ENCODE measurements at places on chromosomes 2 and 18. TPM values are rescaled to one million over a fixed set of nuclear protein-coding genes. Genes with fewer than 3 reads are reported as not detected.

GRCh38 chr2:120134263-120134662, 88.9 kb downstream of the TMEM185B start:
- peaks cover 25% of the 10 kb centered on the region for H3K4me1 ChIP-seq
- H3K36me3 ChIP-seq: no peaks in the 10 kb centered on the region
- no peaks in the 10 kb centered on the region for H3K27me3 ChIP-seq
- H3K4me3 ChIP-seq: no peak overlapping the region
- DNase-seq: peak; percentile 99

- H3K4me1 ChIP-seq: no peaks in the 10 kb centered on the region
- DNase-seq: no peak
- H3K4me3 ChIP-seq: no peak overlapping the region
- no peaks in the 10 kb centered on the region for H3K27me3 ChIP-seq
Measured at GRCh38 chr2:37527361-37527760, 144.1 kb downstream of the CDC42EP3 start.

- H3K27me3 ChIP-seq: no peaks in the 10 kb centered on the region
- no peak overlapping the region for H3K27ac ChIP-seq
- H3K4me3 ChIP-seq: no peak overlapping the region
- H3K36me3 ChIP-seq: no peaks in the 10 kb centered on the region
- H3K4me1 ChIP-seq: no peaks in the 10 kb centered on the region
Measured at GRCh38 chr2:219416938-219417337, 1.2 kb upstream of the DES start.

- no peaks in the 10 kb centered on the region for H3K36me3 ChIP-seq
- H3K27ac ChIP-seq: peak overlapping the region; percentile 75
- peaks cover 14% of the 10 kb centered on the region for H3K4me1 ChIP-seq
- DNase-seq: peak; percentile 60
- H3K27me3 ChIP-seq: no peaks in the 10 kb centered on the region
Measured at GRCh38 chr2:199458009-199458805, 468 bp upstream of the SATB2 start.

The CNDP1 gene
- not detected for total RNA-seq

- H3K27ac ChIP-seq: no peak overlapping the region
- H3K27me3 ChIP-seq: no peaks in the 10 kb centered on the region
Measured at GRCh38 chr2:120251880-120252224, 800 bp upstream of the RALB start.

GRCh38 chr2:53942280-53942679, 28.5 kb downstream of the PSME4 start:
- no peaks in the 10 kb centered on the region for H3K4me1 ChIP-seq
- H3K27ac ChIP-seq: no peak overlapping the region
- H3K4me3 ChIP-seq: no peak overlapping the region
- no peak for DNase-seq
- H3K27me3 ChIP-seq: no peaks in the 10 kb centered on the region

DNA sequence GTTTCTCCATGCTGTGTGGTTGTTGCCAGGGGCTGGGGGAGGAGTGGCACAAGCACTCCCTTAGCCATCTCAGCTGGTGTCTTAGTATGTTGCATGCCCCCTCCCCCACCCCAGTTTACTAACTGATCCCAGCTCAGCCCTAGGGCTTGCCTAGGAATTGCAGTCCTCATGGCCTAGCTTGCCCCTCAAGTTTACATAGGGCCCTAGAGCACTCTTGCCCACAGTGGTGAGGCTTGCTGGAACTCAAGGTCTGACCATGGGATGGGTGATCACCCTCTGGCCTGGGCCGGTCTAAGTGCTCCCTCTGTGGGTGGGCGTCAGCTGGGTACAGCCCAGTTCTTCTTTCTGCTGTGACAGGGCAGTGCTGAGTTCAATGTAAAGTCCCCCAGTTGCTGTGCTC, 156.1 kb upstream of the PIEZO2 start:
- no peak for DNase-seq
- H3K4me1 ChIP-seq: no peaks in the 10 kb centered on the region
- H3K27me3 ChIP-seq: 0 out of 2 replicates have a peak, but pooled peaks cover 3% of the 10 kb centered on the region
- H3K4me3 ChIP-seq: no peak overlapping the region
- H3K36me3 ChIP-seq: no peaks in the 10 kb centered on the region

- no peak overlapping the region for H3K4me3 ChIP-seq
- peaks cover 6% of the 10 kb centered on the region for H3K4me1 ChIP-seq
- no peaks in the 10 kb centered on the region for H3K36me3 ChIP-seq
Measured at GRCh38 chr2:54928719-54929118, 121.5 kb downstream of the RTN4 start.

GRCh38 chr2:199197448-199197847, 260.3 kb downstream of the SATB2 start:
- H3K27ac ChIP-seq: no peak overlapping the region
- no peaks in the 10 kb centered on the region for H3K27me3 ChIP-seq
- H3K4me3 ChIP-seq: no peak overlapping the region
- H3K36me3 ChIP-seq: no peaks in the 10 kb centered on the region

- no peaks in the 10 kb centered on the region for H3K27me3 ChIP-seq
- no peak for DNase-seq
- H3K4me3 ChIP-seq: no peak overlapping the region
- H3K4me1 ChIP-seq: no peaks in the 10 kb centered on the region
Measured at GRCh38 chr2:48473271-48473670, 56.7 kb upstream of the STON1 start.

The FBXO41 gene
- total RNA-seq: 7.7 TPM

The FAM210A gene
- total RNA-seq: 52.7 TPM

- H3K27ac ChIP-seq: no peak overlapping the region
- no peaks in the 10 kb centered on the region for H3K27me3 ChIP-seq
- no peak overlapping the region for H3K4me3 ChIP-seq
- DNase-seq: no peak
- H3K4me1 ChIP-seq: peaks cover 13% of the 10 kb centered on the region
- H3K36me3 ChIP-seq: no peaks in the 10 kb centered on the region
Measured at GRCh38 chr2:133456156-133456555, 112.1 kb downstream of the NCKAP5 start.

- no peaks in the 10 kb centered on the region for H3K27me3 ChIP-seq
- peak; percentile 66 for DNase-seq
- no peak overlapping the region for H3K4me3 ChIP-seq
Measured at GRCh38 chr18:24176727-24177416, 38.0 kb downstream of the CABYR start.

The TOGARAM2 gene
- not detected for total RNA-seq

DNA sequence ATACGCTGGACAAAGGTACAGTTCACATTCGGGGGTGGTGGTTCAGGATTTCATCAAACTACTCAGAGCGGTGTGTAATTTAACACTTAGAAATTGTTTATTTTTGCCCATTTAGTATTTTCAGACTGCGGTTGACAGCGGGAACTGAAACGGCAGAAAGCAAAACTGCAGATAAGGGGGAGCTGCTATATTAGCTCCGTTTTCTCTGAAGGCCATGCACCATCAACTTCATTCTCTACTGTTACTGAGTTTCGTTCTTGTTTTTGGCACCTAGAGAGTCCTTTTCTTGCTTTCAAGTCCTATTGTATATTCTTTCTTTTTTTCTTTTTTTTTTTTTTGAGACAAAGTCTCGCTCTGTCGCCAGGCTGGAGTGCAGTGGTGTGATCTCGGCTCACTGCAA, 121.5 kb upstream of the SP3 start:
- H3K4me3 ChIP-seq: no peak overlapping the region
- no peaks in the 10 kb centered on the region for H3K27me3 ChIP-seq

DNA sequence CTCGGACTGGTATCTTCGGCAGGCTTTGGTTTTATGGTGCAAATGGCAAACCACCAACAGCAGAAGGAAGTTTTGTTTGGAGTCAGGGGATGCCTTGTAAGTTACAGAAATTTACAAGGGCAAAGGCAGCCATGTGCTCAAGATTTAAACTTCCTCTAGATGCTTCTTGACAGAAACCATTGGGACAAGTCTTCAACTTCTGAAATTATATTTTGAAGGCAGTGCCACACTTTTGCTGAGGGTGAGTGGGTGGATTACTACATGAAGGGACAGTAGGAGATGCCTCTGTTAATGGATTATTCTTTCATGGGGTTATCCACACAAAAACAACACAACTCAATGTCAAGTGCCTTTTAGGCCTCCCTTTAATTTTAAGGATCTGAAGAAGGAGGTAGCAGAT, 97.9 kb downstream of the VAPA start:
- no peaks in the 10 kb centered on the region for H3K36me3 ChIP-seq
- DNase-seq: no peak
- peaks cover 18% of the 10 kb centered on the region for H3K4me1 ChIP-seq

- no peaks in the 10 kb centered on the region for H3K4me1 ChIP-seq
- no peaks in the 10 kb centered on the region for H3K36me3 ChIP-seq
- H3K27me3 ChIP-seq: no peaks in the 10 kb centered on the region
Measured at GRCh38 chr2:220057391-220057790, 430.0 kb downstream of the SLC4A3 start.

The SULT1C2 gene
- not detected for total RNA-seq

DNA sequence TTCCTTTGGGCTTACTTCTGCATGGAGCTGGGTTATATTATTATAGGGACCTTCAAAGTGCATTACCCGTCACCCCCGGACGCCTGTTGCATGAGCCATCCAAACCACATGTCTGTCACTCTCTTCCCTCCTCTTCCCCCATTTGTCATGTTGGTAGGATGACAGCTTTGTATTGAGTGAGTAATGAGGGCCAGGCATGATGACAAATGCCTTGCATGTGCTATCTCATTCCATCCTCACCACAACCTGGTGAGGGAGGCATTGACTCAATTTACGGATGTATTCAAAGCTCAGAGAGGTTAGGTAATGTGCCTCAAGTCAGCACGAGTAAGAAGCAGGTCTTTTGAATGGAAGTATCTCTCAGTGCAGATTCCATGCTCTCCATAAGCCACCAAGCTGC, 510.5 kb upstream of the TNP1 start:
- peak; percentile 96 for DNase-seq
- H3K4me1 ChIP-seq: peaks cover 58% of the 10 kb centered on the region

The FABP1 gene
- total RNA-seq: not detected

GRCh38 chr18:68564351-68564750, 150.6 kb downstream of the TMX3 start:
- no peaks in the 10 kb centered on the region for H3K36me3 ChIP-seq
- H3K27me3 ChIP-seq: no peaks in the 10 kb centered on the region
- no peak overlapping the region for H3K4me3 ChIP-seq
- peaks cover 14% of the 10 kb centered on the region for H3K4me1 ChIP-seq

The ZAP70 gene
- total RNA-seq: not detected

The FAM161A gene
- 2.0 TPM for total RNA-seq

- no peak overlapping the region for H3K4me3 ChIP-seq
- H3K27me3 ChIP-seq: no peaks in the 10 kb centered on the region
- peaks cover 84% of the 10 kb centered on the region for H3K4me1 ChIP-seq
- peak; percentile 98 for DNase-seq
- peak overlapping the region; percentile 99 for H3K27ac ChIP-seq
- peaks cover 31% of the 10 kb centered on the region for H3K36me3 ChIP-seq
Measured at GRCh38 chr2:10405448-10405847, 42.7 kb downstream of the ODC1 start.

DNA sequence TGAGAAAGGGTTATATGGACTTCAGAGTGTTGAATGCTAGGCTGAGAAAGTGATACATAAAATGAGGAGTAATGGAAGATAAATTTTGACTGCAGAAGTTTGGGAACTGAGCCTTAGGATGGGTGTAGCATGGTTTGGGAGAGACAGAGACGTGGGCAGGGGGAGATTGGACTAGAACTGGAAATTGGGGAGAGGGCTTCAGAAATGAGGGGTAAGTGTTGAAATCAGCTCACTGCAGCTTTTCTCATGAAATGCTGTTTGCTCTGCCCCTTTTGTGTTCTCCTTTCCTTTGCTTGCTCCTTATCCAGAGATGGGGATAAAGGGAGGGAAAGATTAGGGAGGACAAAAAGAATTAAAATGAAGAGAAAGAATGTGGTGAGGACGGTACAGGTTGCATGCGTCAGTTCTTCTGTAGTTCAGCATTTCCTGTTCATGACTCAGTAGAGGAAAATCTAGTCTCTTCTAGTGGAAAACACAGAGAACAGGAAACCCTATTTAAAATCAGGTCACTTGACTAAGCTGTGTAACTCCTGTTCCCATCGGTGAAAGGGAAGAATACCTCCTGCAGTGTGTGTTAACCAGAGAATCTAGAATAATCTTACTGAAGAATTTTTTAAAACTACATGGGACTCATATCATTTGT, 105.6 kb downstream of the CRIM1 start:
- H3K36me3 ChIP-seq: peaks cover 10% of the 10 kb centered on the region
- DNase-seq: peak; percentile 92
- peaks cover 36% of the 10 kb centered on the region for H3K4me1 ChIP-seq

GRCh38 chr2:55049043-55049820, 1.0 kb downstream of the RTN4 start:
- peak; percentile 72 for DNase-seq
- peaks cover 4% of the 10 kb centered on the region for H3K36me3 ChIP-seq
- H3K4me3 ChIP-seq: peak overlapping the region; percentile 74
- H3K27me3 ChIP-seq: no peaks in the 10 kb centered on the region
- H3K4me1 ChIP-seq: peaks cover 30% of the 10 kb centered on the region

The FSIP2 gene
- 2.5 TPM for total RNA-seq

- DNase-seq: no peak
- H3K27ac ChIP-seq: no peak overlapping the region
- H3K4me3 ChIP-seq: no peak overlapping the region
- peaks cover 7% of the 10 kb centered on the region for H3K27me3 ChIP-seq
Measured at GRCh38 chr2:227241005-227241404, 76.6 kb downstream of the COL4A3 start.

The GULP1 gene
- total RNA-seq: 23.1 TPM

DNA sequence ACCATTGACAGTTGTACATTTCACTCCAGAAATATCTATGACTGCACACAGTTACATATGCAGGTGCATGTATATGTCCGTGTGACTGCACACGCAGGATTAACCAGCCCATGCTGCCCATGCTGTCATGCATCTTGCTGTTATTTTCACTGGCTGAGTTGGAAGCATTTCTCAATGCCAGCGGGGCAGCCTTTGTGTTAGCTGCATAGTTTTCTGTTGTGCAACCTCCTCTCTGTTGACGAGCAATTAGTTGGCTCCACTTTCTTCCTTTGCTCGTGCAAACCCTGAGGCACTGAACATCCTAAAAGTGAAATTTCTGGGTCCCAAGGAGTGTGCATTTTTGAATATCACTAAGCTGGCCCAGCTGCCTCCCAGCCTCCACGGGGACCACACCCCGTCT, 133.4 kb upstream of the GLI2 start:
- H3K4me3 ChIP-seq: no peak overlapping the region
- H3K4me1 ChIP-seq: no peaks in the 10 kb centered on the region
- H3K27me3 ChIP-seq: no peaks in the 10 kb centered on the region
- H3K27ac ChIP-seq: no peak overlapping the region

DNA sequence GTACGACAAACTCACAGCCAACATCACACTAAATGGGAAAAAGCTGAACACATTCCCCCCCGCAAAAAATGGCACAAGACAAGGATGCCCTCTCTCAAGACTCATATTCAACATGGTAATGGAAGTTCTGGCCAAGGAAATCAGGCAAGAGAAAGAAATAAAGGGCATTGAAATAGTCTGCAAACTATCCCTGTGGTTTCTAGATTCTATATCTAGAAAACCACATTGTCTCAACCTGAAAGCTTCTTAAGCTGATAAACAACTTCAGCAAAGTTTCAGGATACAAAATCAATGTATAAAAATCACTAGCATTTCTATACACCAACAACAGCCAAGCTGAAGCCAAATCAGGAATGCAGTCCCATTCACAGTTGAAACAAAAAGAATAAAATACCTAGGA, 294.6 kb upstream of the CYP26B1 start:
- H3K36me3 ChIP-seq: no peaks in the 10 kb centered on the region
- H3K27me3 ChIP-seq: no peaks in the 10 kb centered on the region
- no peak for DNase-seq
- H3K27ac ChIP-seq: no peak overlapping the region
- no peak overlapping the region for H3K4me3 ChIP-seq
- no peaks in the 10 kb centered on the region for H3K4me1 ChIP-seq

The SPP2 gene
- total RNA-seq: not detected

Measured in PC-3 (cell line).